Hematopoietic multipotent progenitor cell treated with erythropoietin and hydrocortisone succinate and interleukin-3 and kit ligand, for 17 days (in vitro differentiated cells): ENCODE measurements at places on chromosomes 16 and 17.

DNA sequence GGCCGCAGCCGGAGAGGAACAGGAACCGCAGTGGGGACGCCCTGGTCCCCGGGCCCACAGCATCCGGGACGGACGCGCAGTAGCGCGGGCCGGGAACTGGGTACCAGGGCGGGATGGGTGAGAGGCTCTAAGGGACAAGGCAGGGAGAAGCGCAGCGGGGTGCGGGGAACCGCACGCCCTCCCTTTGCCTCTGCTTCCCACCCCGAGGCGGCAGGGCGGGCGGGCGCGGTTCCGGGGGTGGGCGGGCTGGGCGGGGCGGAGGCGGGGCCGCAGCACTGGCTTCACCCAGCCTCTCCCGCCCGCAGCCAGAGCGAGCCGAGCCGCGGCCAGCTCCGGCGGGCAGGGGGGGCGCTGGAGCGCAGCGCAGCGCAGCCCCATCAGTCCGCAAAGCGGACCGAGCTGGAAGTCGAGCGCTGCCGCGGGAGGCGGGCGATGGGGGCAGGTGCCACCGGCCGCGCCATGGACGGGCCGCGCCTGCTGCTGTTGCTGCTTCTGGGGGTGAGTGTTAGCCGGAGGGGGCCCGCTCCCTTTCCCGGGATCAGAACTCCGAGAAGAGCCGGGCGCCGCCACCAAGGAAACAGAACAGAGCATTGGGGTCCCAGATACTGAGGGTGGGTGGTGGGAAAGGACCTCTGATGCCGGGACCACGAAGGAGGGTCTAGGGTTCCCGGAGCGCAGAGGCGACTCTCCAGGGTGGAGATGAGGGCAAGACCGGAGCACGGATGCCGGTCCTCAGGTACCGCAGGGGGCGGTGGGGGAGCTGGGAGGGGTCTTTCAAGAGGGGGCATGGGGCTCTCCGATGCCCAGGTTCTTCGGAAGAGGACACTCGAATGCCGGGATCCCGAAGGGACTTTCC is at the start of gene NGFR:
Gene NGFR, plus strand, starts transcription at position 308 of the 856 bp plus-strand sequence. Its CDS starts 125 bp downstream, at position 433.
- no peak for DNase-seq

- DNase-seq, result no peak
Observed at GRCh38 chr16:81143921-81144471, 47.8 kb upstream of the GCSH start.

- no peak for DNase-seq
Observed at GRCh38 chr16:48378836-48379235, 6.4 kb downstream of the SIAH1 start.

DNA sequence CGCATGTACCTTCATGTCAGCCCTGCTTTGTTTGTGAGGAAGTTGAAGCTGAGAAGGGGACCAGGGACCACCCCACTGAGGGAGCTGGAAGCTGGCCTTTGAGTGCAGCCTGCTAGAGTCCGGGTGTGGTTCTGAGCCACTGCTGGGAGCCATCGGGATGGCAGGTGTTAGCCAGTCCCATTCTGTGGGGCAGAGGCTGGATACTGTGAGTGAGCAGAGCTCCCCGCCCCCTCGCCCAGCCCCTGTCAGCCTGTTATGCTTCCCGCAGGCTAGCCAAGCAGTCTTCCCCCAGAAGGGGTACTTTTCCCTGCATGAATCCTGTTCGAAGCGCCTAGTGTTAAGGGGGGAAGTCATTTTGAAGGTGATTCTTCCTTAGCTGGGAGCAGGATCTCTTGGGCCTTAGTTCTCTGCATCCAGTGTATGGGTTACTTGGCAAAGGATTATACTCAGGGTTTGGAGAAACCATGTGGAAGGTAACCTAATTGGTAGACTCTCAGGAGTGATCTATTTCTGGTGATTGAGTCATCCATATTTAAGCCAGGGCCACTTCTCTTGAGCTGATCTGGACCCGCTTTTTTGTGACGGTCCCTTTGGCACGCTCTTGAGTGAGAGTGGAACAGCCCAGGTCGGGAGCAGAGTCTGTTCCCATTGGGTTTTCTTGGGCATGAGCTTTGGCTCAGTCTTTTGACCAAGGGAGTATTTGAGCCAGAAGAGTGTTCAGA is 23.8 kb downstream of the AKAP1 start:
- no peak for DNase-seq

- DNase-seq, result no peak
Observed at GRCh38 chr16:11302977-11303376, 21.8 kb upstream of the PRM1 start.

- no peak for DNase-seq
Observed at GRCh38 chr17:43574348-43574747, 28.2 kb upstream of the ETV4 start.

- DNase-seq, result no peak
Observed at GRCh38 chr17:4632581-4632920, 8.9 kb downstream of the ALOX15 start.

DNA sequence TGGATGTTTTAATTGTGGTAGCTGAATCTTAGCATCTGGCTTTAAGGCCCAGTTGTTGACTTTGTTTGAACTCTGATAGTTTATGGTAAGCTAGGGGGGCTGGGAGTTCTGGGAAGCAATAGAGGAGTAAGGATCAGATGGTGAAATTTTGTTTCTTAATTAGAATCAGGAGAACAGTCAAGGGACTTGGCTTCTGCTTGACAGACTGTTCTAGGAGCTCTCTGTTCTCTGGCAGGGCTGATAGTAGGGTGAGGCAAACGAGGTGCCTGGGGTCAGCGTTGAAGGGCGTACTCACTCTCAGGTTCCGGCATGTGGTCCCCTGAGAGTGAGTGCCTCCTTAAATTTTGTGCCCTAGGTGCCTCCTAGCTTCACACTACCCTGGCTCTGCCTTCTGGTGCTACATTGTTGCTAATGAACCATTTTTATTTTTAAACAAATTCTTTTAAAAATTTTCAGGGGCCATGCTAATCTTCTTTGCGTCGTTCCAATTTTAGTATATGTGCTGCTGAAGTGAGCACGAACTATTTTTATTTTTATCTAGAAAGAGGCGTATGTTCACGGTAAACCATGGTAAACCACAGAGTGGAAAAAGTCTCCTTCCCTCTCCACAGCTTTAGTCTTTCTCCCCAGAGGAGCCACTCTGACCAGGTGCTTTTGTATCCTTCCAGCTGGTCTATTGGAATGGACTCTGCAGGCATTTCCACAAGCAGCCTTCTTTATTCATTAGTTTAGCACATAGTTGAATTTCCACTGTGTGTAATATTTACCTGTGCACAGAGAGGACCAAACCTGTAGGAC is 19.7 kb downstream of the SLC7A6 start:
- DNase-seq, result no peak

DNA sequence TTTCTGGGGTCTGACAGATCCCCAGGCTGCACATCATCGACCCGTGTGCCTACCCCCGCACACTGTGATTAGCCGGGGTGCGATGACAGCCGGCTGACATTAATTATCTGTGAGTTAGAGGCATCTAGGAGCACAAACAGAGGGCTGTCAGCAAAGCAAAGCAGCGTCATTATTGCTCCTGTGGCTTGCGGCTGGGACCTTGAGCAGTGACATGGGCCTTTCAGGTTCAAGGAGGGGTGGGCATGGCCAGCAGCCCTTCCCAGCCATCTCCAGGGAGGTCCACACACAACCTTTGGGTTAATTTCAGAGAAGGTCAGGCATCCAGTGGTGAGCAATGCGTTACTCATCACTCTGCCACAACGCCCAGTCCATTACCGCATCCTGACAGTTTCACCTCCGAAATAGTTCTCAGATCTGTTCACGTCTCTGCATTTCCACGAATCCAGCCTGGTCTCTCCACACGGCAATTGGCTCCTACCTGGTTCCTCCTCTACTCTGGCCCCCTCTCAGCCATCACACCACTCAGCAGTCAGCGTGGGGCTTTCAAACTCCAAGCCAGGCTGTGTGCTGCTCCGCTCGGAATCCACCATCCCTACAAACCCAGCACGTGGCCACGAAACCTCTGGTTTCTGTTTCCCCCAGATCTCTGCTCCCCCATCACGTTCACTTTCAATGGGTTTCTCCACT is 249.7 kb upstream of the C16orf82 start:
- DNase-seq, result no peak

DNA sequence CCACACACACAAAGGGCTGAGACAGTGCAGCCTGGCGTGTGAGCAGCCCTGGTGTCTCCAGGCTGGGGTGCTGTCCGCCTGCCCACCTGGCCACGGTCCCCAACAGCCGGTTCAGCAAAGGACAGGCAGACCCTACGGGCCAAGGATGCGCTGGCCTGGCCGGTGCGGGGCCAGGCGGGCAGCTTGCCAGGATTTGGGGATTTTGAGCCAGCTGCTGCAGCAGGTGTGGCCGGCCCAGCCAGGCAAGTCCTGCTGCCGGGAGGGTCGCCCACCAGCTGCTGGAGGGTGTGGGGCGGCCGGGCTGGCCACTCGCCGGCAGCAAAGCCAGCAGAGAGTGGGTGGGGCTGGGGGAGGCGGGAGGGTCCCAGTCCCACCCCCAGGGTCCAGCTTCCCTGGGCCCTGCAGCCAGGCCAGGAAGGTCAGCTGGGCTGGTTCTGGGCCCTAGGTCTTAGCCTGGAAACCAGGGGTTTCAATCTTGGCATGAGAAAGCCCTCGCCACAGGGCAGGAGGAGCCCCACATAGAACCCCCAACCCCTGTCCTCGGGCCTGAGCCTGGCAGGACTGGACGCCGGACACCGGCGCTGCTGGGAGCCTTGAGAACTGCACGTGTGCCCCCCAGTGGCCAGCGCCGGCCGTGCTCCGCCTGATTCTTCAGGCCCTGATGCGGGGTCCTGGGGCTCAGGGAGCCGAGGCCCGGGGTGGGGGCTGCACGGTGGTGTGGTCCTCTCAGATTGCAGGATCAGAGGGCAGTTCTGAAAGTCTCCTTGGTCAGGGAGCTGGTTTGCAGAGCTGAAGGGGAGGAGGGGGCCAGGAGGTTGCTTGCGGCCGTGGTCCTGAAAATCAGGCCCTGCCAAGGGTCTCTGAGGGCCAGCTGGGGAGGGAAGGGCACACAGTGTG is 17.6 kb upstream of the SSTR5 start:
- no peak for DNase-seq

- DNase-seq, result no peak
Observed at GRCh38 chr17:74017466-74017865, 186.0 kb upstream of the RPL38 start.

- DNase-seq, result no peak
Observed at GRCh38 chr17:13212860-13213259, 195.0 kb upstream of the ELAC2 start.

GRCh38 chr17:73827627-73828291 is 183.5 kb upstream of the SDK2 start:
- no peak for DNase-seq

DNA sequence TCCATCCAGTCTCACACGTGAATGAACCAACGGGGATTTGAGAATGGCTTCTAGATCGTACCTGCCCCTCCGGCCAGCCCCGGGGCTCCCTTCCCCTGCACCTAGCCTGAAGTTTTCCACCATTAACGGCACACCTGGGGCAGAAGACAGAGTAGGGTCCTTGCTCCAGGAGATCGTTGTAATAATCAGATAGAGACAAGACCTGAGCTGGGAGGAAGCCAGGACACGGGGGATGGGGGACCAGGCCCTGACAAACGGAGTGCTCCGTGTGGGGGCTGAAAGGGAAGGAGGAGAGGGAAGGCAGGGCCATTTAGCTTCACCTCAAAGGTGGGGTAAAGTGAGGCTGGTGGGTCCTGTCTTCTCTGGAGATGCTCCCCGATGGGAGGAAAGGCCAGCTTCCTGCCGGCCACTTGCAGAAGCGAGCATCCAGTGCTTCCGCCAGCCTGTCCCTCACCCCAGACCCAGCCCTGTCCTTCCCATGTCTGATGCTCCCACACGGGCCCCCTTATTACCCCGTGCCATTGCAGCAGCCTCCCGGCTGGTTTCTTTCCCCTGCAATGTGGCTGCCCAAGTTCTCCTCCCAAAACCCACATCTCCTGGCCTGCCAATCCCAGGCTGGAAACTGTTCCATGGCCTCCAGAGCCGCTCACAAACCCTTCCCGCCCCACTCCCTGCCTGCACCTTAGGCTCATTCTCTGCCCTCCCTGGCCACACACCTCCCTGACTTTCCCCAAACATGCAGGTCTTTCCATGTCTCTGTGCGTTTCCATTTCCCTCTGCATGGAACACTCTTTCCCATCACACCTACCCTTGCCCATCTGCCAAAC is 79.3 kb downstream of the MRC2 start:
- DNase-seq, result no peak

DNA sequence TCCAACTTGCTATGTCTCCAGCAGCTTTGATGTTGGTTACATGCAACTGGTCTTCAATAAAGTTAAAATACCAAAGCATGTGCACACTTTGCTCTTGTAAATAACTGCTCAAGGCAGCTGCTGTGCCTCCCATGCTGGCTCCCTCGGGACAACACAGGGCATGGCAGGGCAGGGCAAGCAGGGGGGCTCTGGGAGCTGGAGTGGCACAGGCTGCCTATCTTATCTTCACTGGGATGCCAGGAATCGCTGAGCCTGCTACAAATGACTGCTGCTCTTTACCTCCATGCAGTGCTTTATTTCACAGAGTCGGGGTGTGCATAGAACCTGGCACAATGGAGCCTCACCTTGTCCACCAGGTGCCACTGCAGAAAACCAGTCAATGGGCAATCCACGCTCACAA is 21.8 kb downstream of the PEMT start:
- no peak for DNase-seq

DNA sequence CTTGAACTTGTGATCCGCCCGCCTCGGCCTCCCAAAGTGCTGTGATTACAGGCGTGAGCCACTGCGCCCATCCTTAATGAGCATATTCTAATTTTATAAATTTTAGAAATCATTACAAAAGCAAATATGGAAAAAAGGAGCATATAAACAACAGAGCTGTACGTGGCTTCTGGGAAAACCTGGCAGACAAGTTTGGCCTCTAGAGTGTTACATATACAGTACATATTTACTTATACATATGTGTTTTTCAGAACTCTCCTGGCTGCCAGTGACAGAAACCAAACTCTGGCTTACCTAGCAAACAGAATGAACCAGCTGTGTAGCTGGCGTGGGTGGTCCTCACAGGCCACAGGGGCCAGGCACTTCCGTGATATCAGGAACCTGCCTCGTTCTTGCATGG is 10.1 kb downstream of the DRC3 start:
- DNase-seq, result no peak

- no peak for DNase-seq
Observed at GRCh38 chr17:29048440-29049368, 5.8 kb downstream of the PIPOX start.

GRCh38 chr16:15054357-15055140 is 1.3 kb downstream of the NTAN1 start:
- no peak for DNase-seq

- DNase-seq, result no peak
Observed at GRCh38 chr16:25007284-25007984, 7.7 kb downstream of the ARHGAP17 start.

DNA sequence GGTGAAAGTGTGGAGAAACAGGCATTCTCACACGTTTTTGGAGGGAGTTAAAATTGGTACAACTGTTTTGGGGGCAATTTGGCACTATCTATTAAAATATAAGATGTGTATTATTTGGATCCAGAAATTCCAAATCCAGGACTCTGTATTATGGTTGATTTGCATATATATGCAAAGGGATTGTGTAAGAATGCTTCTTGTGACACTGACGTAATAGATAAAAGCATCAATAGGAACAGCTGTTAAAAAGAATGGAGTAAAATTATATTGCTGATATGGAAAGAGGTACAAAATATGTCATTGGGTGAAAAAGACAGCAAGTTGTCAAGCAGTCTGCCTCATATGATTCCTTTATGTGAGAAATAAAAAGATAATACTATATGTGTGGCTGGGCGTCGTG is 17.3 kb downstream of the FA2H start:
- no peak for DNase-seq
